ENCODE measurements at places on chromosomes 1 and 21. TPM values are rescaled to one million over a fixed set of nuclear protein-coding genes. Genes with fewer than 3 reads are reported as not detected.

Gene TPTE
- total RNA-seq: not detected

DNA sequence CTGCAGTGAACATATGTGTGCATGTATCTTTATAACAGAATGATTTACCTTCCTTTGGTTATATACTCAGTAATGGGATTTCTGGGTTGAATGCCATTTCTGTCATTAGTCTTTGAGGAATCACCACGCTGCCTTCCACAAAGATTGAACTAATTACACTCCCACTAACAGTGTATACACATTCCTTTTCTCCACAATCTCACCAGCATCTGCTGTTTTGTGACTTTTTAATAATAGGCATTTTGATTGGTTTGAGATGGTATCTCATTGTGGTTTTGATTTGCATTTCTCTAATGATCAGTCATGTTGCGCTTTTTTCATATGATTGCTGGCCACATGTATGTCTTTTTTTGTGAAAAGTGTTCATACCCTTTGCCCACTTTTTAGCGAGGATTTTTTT, 680.5 kb downstream of the PTPRC start:
- no peak for DNase-seq

DNA sequence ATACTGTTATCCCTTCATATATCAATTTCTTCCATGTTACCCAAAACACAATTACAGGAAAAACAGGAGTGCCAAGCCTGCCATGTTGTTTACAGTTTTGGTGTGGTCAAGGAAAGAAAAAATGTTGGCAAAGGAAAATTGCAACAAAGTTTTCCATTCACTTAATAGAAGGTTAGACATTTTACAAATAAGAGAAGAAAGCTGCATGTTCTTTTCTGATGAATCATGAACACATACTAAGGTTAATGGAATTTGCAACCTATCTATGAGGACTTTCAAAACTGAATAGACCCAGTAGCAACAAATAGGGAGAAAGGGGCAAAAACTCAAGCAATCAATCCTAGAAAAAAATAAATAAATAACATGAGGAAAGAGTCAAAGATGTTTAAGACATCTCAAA, 556.7 kb downstream of the DPYD start:
- DNase-seq: no peak

DNA sequence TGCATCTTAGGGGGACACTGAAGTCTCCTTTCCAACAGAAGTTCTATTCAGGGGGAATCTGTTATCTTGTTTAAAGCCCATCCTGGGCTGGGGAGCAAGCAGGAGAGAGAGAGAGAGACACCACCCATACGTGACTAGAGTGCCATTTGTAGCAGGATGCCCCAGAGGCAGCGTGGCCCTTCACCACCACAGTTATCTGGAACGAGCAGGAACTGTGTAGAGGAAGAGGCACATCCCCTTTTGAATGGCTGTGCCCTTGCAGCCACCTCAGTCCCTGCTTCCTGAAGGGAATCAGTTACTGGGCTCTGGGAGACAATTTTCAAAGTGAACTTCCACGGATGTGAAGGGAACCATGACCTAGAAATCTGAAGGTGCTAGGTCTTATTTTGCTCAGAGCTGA, 19.4 kb upstream of the LAMTOR5 start:
- no peak for DNase-seq

DNA sequence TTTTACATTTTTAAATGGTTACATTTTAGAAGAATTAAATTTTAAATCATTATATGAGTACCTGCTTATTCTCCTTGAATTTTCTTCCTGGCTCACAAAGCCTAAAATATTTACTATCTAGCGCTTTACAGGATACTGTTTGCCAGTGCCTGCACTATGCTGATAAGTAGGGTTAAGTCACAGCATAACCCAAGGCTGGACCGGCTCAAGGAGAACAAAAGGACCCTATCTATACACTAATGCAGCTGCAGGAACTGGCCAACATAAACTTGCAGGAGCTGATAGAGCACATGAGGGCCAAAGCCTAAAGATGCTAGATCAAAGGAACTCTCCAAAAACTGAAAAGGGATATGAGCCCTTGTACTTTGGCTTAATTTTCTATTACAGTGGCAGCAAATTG, 1086.9 kb upstream of the TMPRSS15 start:
- DNase-seq: no peak

DNA sequence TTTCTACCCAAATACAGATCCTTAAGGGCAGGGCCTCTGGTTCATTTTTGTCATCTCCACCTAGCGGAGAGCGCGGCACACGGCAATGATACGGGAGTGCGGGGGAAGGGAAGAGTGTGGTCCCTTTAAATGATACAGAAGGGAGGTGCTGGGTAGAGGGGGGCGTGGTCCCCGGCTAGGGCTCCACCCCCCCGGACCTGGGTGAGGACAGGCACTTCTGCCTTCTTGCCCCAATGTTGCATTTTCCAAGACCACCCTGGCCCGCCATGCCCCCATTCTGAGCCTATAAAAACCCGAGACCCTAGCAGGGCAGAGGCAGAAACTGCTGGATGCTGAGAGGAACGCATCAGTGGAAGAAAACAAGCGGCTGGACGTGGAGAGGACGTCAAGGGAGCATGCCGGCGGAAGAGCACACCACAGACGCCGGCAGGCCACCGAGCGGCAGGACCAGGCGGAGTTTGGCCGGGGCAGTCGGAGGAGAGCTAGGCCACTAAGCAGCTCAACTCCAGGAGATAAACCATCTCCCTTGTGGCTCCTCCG, 30.0 kb downstream of the LRRC3 start:
- peak; percentile 65 for DNase-seq

DNA sequence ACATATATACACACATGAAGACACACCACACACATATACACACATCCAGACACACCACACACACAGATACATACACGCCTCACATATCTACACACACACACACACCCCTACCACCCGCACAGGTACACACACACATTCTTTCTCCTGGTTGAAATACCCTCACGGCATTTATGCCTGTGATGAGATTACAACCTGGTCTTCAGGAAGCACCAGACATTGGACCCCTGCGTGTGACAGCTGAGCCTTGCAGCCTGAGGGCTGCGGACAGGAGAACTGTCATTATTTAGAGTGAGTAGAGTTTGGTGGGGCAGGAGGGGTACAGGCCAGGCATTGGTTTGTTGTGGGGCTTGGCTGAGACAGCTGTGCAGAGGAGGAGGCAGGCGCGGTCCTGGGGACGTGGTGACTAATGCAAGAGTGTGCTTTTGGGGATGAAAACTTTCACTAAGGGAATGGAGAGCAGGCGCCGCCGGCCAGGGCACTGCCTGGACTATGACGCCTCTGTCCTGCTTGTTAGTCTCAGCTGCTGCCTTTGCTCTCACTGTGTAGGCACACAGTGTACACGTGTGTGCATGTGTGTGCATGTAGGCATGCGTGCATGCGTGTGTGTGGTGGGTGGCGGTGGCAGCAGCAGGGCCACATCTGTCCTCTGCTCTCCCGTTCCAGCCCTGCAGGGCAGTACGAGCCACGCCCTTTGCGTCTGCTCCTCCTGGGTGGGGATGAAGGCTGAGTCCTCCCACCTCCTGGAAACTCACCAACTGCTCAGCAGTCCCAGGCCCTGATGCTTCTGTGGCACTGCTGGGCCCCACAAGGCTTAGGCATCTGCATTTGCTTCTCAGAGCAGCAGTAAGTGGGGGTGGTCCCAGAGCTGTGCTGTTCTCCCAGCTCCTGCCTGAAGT, 57.6 kb downstream of the SPSB1 start:
- no peak for DNase-seq

Gene GIPC2
- not detected for total RNA-seq

GRCh38 chr1:19462781-19463503, 22.4 kb downstream of the CAPZB start:
- no peak for DNase-seq

DNA sequence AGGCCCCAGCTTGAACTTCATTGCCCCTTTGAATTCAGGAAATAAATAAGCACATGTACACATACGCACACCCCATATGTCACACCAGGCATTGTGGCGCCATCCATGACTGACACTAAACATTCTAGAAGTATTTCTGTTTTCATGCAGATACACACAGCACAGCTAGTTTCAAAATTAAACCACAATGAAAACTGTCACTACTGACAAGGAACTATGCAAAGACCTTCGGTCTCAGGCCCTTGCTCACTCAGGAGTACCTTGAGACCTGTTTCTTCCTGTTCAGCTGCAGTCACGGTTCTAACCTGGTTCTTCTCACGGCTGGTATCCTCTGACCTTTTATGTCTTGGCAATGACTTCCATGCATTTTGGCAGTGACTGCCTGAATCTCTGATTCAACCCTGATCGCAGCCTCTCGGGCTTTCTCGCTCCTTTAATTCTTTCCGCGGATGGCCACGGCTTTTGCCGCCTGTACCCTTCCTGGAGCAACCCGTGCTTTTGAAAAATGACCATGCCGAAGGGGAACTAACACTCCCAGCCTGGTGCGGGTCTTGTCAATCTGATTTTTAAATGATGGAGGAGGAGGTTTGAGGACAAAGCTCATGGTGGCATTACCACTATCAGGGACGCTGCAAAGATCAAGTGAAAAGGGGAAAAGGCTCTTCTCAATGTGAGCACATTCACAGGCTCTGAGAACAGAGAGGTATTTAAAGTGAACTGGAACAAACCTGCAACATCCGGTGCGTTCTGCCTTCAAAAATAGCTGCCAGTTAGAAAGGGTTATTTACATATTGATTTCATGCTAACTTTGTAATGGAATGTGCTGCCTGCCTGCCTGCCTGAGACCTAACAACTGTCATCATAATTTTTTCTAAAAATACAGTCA, 384.6 kb downstream of the RRAGC start:
- DNase-seq: no peak

Gene DDOST
- 175 TPM for total RNA-seq

- DNase-seq: no peak
Measured at GRCh38 chr1:225446981-225447615, 19.3 kb upstream of the LBR start.

GRCh38 chr21:20086508-20086907, 911.7 kb upstream of the NCAM2 start:
- no peak for DNase-seq

GRCh38 chr1:91584878-91585277, 84.2 kb downstream of the CDC7 start:
- no peak for DNase-seq

Gene RPTN
- not detected for total RNA-seq

GRCh38 chr1:225425201-225425786, 2.5 kb downstream of the LBR start:
- DNase-seq: no peak

Gene GRIK3
- 2.4 TPM for total RNA-seq

Gene GJA4
- total RNA-seq: 22.3 TPM

GRCh38 chr1:240526312-240526711, 85.6 kb downstream of the GREM2 start:
- DNase-seq: no peak

DNA sequence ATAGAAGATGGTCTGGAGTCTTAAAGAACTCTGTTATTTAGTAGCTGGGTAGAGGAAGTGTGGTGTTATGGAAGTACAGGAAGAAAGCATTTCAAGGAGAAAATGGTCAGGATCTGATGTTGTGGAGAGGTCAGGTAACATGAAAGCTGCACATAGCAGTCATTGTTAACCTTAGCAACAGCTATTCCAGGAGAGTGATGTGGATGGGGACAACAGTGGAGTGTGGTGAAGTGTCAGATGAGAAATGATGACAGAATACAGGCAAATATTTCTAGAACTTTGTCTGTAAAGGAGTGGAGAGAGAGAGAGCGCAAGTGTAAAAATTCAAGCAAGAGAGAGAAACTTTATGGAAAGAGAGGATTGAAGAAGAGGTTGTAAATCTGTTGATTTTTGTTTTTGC, 15.6 kb downstream of the TLCD4 start:
- DNase-seq: no peak

GRCh38 chr1:170560681-170561285, 28.8 kb downstream of the GORAB start:
- no peak for DNase-seq
